D341Med (cell line): ENCODE measurements at places on chromosomes 7 and 10.
A peak's percentile ranks its signal among the peaks of the same experiment; 100 is the strongest.

DNA sequence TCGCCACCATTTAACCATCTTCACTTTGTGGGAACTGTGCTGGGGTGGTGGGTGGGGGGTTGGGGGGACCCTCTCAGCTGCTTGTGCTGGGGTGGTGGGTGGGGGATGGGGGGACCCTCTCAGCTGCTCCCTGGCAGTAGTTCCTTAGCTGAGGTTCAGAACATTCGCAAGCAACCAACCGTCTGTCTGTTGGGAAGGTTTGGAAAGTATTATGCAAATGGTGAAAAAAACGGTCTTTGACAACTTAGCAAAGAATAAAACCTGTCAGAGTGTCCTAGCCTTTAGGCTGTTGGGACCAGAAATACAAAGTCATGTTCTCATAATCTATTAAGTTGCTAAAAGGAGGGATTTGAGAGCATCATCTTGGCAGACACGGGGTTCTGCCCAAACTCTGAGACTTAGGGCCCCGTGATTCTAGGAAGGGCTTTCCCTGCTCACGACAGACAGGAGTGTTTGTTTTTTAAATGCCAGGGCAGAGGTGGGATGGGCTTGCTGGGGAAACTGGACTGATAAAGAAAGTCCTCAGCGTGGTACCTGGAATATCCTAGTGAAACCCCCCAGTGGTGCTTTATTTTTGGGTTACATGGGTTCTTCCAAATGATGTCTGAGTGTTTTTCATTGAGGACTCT lies 14.1 kb upstream of the SRGN start:
- DNase-seq: no peak

GRCh38 chr7:15236952-15237351 lies 324.9 kb downstream of the AGMO start:
- DNase-seq: no peak

- peak; percentile 23 for DNase-seq
These were observed 85.4 kb downstream of the FOXL3 start for GRCh38 chr7:375321-375831.

- DNase-seq: no peak
These were observed 171.8 kb upstream of the AHR start for GRCh38 chr7:17126413-17127268.

GRCh38 chr7:121909716-121910345 lies 36.9 kb downstream of the PTPRZ1 start:
- no peak for DNase-seq

- no peak for DNase-seq
These were observed 2.2 kb upstream of the ELN start for GRCh38 chr7:74025730-74026129.

DNA sequence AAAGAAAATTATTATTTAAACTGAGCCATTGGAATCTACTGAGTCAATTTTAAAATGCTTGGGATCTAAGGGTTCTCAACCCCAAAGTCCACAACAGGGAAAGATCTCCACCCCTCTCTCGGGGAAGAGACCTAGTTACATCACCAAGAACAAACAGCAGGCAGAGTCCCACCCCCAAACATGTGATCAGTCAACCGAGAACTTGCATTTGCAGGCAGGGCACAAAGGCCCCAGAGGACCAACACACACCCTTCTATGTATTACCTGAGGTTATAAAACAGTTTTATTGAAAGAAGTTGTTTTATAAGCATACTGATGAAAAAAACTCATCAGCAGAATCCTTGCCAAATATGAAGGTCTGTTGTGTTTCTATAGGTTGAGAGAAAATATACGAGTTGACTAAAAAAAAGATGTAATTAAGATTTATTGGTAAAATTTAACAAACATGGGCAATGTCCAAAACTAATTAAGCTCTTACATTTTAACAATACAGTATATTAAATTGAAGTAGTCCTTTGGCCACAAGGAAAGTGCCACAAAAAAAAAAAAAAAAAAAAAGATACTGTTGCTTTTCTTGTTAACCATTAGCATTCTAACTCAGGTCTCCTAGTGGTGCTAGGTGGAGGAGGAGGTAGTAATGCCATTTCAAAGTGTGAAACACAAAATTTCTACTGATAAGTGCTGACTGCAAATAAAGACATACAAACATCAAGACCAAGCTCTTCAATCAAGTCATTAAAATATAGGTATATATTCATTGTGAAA lies 975 bp upstream of the USP54 start:
- peak; percentile 29 for DNase-seq

DNA sequence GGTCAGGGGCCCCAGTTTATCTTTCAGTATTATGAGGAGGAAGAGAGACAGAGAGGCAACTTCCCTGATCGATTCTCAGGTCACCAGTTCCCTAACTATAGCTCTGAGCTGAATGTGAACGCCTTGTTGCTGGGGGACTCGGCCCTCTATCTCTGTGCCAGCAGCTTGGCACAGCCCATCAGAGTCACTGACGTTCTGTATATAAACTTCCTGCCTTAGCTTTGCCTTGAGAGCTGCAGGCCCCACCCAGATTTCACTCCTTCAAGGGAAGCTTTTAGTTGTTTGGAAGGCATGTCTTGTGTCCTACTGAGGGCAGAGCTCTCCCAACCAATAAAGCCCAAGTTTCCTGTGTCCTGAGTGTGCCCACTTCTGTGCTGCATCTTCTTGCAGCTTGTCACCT lies 242.5 kb upstream of the PRSS58 start:
- DNase-seq: no peak

- DNase-seq: no peak
These were observed 35.3 kb downstream of the CHST3 start for GRCh38 chr10:71999360-72000072.

GRCh38 chr7:123666492-123666891 lies 10.8 kb downstream of the LMOD2 start:
- DNase-seq: peak; percentile 75

- DNase-seq: no peak
These were observed 10.9 kb downstream of the PWWP2B start for GRCh38 chr10:132407846-132408278.

DNA sequence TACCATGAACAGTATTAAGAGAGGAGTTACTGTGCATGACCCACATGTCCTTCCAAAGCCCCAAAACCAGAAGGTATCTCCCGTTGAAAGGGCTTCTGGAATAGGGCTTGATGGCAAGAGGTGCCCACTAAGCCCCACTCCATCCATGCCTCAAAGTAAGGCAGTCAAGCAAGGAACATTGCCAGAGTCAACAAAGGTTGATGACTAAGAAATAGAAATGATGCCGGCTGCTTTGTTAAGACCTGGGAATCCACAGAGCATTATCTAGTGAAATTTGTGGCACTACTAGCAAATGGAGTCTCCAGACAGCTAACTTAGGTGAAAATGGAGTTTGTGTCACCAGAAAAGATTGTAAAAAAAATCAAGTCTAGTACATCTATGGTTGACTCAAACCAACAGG lies 6.2 kb downstream of the SFR1 start:
- no peak for DNase-seq

- DNase-seq: no peak
These were observed 104.7 kb upstream of the PCGF5 start for GRCh38 chr10:91115618-91116390.

DNA sequence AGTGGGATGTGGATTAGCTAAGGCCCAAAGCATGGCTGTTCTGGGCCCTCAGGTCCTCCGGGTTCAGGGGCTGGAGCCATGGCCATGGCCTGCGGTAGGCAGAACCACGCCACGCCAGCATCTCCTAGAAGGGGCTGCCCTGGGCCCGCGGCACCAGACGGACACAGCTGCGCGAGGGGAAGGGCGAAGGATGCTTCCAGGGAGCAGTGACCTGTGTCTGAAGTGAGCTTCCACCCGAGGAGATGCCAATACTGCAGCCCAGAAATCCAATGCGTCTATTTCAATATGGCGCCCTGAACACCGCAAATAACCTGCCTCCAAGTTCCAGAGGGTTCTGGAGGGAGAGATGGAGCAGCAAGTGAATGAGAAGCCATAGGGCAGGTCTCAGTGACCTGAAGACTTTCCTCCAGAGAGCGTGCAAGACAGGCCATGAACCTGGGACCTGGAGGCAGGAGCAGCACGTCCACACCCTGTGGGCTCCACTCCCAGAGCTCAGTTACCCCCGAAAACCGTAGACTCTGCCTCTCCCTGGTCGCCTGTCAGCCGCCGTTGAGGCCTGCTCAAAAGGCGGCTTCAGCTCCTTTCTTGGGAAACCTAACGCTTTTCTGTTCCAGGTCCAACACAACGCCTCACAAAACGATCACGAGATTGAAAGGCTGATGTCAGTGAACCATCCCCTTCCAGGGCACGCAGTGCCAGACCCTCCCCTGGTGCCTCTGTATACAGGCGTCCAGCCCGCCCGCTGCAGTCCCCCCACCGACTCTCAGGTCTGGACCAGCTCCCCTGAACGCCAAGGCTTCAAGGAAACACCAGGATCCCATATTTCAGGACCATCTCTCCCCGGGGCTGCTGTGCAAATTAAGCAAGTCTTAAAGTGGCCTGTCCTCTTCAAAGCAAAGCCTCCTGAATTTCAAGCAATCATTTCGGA lies 37.4 kb downstream of the AMZ1 start:
- DNase-seq: no peak

- no peak for DNase-seq
These were observed 13.3 kb upstream of the PALD1 start for GRCh38 chr10:70465278-70465677.

- no peak for DNase-seq
These were observed 158.0 kb downstream of the C7orf25 start for GRCh38 chr7:42753811-42754363.

DNA sequence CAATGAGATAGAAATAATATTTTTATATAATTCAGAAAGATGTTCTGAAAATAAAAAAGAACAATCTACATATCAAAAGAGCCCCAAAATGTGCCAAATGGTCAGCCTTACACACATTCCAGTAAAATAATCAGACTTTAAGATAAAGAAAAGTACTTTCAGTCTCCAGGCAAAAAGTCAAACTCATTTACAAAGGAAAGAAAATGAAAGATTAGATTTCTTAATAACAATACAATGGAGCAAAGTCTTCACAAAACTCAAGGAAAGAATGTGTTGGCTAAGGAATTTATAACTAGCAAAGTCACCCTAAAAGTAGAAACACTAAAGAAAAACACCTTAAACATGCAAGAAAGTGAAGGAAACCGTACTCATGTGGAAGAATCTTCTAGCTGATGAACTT lies 16.6 kb downstream of the RTKN2 start:
- no peak for DNase-seq

GRCh38 chr7:124030964-124031363 lies 1.9 kb downstream of the TMEM229A start:
- DNase-seq: no peak

GRCh38 chr10:50648089-50648934 lies 24.6 kb upstream of the SGMS1 start:
- no peak for DNase-seq

GRCh38 chr10:61464461-61465170 lies 11.4 kb upstream of the TMEM26 start:
- no peak for DNase-seq

- DNase-seq: no peak
These were observed 108.8 kb downstream of the SPAG6 start for GRCh38 chr10:22453948-22454591.

DNA sequence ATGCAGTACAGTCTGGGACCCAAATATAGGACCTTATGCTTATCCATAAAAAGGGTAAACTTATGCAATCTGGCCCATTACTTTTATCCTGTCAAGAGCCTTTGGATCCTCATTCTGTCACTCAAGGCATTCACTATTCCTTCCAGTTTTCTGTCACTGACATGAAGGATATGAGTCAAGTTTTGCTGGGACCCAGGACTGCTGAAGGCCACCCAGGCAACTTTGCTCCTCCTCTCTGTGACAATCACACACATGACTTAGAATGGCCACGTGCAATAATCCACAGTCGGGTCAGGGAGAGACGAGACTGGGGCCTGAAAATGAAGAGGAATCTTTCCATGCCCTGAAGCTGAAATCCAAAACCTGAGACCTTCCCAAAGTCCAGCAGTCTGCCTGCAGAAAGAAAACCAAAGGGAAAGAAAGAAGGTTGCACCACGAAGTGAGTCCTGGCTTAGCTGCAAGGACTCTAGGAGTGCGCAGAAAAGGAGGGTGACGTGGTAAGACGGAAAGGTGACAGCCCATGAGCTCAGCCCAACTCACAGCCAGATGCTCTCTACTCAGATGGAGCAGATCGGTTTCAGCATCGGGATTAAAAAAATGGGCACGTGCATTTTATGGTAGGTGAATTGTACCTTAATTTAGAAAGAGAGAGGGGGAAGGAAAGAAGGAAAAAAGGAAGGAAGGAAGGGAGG lies 67.2 kb downstream of the VOPP1 start:
- DNase-seq: no peak

- DNase-seq: no peak
These were observed 15.4 kb upstream of the FKBP9 start for GRCh38 chr7:32941681-32942414.

DNA sequence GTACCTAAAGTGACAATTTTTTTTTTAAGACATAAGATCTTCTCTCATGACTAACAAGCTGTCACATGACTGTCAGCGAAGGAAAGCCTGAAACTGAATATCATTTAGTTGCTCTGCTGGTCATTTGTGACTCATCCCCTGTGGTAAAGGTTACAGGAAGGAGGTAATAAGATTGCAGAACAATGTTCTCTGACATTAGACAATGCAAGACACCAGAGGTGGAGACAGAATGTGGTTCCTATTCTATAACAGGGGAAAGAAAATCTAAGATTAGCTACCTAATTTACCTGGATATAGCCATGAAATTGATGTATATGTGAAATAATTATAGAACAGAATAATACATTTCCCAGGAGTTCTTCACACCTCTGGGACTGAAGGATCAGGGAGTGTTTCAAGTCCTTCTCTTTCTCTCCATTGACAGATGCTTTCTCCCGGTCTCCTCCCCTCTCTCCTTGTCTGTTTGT lies 47.7 kb downstream of the LRGUK start:
- DNase-seq: no peak

DNA sequence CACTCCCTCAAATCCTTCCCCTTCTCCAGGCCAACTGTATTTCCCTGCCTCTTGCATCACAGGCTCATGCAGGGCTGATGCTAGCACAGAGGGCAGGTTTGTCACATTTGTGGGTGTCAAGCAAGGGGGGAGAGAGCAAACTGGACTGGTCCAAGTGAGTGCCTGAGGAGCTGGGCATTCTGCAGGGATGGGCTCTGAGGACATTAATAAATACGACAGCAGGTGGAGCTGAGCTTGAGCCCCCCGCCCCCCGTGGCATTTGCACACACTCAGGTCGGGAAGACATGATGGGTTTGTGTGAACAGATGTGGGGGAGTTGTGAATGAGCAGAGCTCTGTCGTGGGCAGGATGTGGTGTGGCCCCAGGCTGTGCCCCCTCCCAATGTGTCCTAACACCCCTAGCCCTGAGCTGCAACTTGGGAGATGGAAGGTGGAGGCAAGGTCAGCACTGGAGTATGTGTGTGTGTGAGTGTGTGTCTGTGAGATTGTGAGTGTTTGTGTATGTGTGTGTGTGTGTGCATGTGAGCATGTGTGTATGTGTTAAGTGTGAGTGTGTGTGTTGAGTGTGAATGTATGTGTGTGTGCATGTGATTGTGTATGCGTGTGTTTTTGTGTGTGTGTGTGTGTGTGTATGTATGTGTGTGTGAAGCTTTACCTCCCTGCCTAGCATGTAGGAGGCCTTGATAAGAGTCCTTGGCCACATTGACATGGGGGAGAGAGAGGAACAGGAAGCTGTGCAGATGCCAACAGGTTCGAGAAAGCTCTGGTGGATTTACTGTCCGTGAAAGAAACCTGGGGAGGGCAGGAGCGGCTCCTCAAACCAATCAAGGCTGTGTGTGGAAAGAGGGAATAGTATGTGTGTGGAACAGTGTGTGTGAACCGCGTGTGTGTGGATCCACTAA lies 9.1 kb downstream of the RASSF4 start:
- DNase-seq: no peak

GRCh38 chr7:102140952-102141370 lies 145.7 kb upstream of the SH2B2 start:
- no peak for DNase-seq
